ENCODE measurements at places on chromosomes 2 and 18.

GRCh38 chr2:66577321-66578053, 142.6 kb downstream of the MEIS1 start:
- DNase-seq: no peak

DNA sequence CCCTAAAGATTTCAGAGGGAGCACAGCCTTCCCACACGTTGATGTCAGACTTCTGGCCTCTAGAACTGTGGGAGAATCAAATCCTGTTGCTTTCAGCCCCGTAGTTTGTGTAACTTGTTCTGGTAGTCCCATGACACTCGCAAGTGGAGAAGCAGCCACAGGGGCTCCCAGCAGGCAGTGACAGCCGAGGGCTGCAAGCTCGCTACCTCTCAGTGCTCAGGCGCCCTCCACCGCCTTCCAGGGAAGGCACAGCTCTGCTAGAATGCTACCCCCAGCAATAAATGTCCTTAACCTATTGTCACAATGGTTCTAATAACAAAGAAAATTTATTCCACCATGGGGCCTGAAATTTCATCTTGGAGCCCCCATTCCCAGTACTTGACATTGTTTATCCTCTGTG, 143.1 kb upstream of the ZNF236 start:
- no peak for DNase-seq

DNA sequence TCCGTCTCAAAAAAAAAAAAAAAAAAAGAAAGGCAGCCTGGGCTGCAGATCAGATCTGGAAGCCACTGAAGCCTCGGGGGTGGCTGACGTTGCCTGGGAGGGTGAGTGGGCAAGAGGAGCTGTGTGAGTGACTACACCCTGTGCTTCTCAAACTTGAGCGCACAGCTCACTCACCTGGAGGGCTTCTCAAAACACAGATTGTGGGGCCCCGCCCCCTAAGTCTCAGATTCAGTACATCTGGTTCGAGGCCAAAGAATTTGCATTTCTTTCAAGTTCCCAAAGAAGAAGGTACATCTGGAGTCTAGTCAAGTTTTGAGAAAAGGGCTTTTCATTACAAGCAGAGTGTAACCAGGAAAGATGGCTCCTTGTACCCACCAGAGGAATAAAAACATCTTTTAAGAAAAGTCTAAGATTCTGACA, 97.7 kb upstream of the CAB39 start:
- DNase-seq: no peak

GRCh38 chr2:105177536-105178254, 63.8 kb upstream of the GPR45 start:
- no peak for DNase-seq

DNA sequence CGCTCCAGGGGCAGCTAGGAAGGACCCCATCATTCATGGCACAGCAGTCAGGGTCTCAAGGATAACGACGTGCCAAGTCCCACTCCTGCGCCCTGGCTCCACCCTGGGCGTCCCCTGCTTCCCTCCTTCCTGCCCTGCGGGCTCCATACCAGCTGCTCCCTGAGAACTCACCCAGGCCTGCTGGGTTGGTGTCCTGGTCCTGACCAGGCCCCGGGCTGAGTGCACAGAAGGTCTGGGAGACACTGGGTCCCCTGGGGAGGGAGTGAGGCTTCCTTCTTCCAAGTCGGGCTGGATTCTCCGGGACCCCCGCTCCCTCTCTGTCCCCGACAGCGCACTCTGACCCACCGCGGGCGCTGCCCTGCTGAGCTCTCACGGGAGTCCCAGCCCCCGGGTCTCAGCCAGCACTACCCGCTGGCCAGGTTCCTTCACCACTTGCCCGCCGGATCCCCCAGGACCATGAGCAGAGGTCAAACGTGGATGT, 160.2 kb downstream of the PXDN start:
- DNase-seq: no peak

- DNase-seq: no peak
Observed at GRCh38 chr2:181367906-181368435, 89.2 kb upstream of the ITGA4 start.
